ENCODE measurements at places on chromosomes 3 and 15.

DNA sequence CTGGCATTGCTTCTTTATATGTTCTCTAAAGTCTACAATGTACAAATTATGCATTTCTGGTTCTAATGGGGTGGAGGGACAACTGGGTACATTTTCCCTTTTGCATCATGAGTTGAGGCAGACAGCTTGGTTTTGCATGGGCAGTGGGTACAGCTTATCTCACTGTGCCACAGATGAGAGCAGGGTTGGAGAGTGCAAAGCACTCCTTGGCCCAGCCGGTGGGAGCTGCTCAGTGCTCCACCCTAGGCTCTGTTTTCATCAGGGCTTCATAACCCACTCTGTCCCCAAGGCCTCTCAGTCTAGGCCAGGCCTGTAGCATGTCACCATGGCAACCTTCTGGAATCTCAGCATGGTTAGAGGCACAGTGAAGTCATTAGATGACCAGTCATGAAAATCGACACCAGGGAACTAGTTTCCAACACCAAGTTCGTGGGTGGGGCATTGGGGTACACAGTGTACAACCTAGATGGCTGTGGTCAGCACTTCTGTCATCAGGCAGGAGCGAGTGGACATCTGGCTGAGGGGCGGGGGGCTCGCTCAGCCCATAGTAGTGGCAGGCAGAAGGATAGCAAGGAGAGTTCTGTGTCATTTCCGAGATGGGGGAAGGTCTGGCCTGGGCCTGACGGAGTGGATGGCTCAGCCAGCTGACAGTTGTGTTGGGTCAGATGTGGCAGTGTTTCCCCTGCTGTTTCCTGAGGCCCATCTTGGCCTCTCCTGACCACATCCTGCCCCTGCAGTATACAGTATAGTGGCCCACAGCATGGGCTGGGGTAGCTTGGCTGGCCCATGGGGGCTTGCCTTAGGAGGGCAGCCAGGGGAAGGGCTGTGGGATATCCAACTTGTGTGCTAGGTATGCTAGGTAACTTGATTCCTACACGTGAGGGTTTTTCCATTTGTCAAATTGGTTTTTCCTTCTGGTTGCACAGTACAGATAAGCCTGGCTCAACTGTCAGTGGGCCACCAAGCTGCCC lies 75.7 kb upstream of the PRR23C start:
- DNase-seq, result no peak

DNA sequence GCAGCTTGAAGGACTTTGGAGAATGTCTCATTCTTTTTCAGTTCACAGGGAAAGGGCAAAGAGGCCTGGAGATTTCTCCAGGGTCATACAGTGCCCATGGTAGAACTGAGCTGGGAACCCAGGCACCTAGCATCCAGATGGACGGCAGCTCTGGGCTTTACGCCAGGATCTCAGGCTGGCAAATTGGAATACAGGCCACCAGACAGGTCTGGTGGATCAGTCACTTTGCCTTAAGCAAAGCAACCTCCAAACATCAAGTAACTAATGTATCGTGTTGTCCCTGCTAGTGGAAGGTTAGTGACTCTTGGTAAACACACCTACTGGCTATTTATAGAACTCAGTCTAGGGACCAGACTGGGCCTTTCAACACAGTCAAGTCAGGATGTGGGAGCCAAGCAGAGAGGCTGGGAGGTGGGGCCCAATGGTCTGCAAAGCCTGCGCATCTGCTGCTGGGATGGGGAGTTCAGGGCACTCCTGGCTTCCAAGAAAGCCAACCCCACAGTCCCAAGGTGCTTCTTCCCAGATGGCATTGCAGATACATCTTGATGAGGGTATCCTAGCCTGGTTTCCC lies 30.2 kb downstream of the RPLP1 start:
- no peak for DNase-seq

DNA sequence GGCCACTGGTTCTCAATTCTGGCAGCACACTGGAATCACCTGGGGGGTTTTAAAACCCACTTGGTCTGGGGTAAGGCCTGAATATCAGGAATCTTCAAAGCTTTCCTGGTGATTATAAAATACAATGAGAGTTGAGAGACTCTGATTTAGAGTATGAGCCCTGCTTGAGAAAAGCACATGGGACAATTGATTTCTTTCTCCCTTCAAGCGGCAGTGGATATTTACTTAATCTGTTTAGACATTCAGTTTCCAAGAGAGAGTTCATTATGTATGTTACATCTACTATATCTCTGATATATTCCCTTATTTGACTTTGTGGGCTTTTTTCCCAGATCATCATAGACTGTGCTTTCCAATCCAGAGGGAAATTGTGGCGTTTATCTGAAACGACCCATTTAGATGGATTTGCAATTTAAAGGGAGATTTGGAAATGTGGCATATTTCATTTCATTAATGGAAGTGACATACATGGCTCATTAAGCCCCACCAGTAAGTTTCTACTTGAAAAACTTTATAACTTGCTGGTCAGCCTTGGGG lies 171.2 kb upstream of the PFN2 start:
- no peak for DNase-seq

DNA sequence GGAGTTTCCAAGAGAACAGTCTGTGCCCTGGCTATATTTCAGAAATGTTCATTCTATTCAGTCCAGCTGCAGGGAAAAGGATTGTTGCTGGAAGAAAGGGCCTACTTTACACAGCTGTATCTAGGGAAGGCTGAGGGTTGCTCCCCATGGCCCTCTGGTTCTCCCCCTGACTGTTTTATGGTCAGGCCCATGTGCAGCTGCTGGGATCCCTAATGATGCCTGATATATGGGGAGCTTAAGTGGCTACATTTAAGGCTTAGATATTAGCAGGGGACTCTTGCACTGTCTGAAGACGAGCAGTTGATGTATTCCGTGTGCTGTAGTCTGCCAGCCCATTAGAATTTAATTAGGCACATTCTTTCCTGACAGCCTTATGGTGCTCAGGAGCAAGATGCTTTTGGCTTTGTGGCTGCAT lies 72.0 kb downstream of the FAM43A start:
- no peak for DNase-seq

GRCh38 chr3:13951184-13951583 lies 71.3 kb upstream of the WNT7A start:
- no peak for DNase-seq

DNA sequence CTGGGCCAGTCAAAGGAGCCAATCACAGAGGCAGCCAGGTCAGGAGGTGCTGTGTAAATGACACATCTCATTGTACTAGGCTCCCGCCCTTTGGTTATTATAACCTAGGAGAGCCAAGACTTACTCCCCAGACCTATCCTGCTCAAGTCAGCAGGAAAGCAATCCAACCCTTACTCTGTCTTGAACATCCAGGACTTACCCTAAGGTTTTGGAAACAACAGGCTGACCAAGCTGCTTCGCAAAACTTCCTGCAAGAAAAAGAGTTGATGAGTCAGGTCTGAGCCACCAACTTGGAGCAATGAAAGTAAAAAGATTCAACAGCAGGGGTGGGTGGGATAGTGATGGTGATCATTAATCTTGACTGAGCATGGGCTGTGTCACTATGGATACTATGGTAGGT lies 144.4 kb downstream of the MYLK start:
- no peak for DNase-seq

DNA sequence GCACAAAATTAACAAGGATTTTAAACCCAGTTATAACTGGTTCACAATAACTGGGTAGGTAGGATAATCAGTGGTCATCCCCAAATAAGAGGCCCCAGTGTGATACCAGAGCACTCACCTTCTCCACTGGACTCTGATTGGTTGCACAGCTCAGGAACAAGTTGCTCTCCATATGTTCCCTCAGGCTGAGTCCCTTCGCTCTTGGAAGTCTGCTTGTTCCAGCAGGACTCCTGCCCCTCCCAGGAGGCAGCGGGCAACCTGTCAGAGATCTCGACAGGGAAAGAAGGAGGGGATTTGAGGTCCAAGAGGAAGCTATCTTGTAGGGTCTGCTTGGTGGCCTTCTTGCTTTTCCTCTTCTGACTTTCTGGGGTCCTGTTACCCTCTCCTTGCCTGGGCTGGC lies 51.6 kb upstream of the HEG1 start:
- no peak for DNase-seq

- no peak for DNase-seq
These were observed 102.2 kb downstream of the ABI3BP start for GRCh38 chr3:100891033-100891432.

GRCh38 chr3:183288117-183288516 lies 35.1 kb downstream of the B3GNT5 start:
- no peak for DNase-seq

All from D721Med (cell line).